ENCODE measurements at places on chromosomes 4 and X.

DNA sequence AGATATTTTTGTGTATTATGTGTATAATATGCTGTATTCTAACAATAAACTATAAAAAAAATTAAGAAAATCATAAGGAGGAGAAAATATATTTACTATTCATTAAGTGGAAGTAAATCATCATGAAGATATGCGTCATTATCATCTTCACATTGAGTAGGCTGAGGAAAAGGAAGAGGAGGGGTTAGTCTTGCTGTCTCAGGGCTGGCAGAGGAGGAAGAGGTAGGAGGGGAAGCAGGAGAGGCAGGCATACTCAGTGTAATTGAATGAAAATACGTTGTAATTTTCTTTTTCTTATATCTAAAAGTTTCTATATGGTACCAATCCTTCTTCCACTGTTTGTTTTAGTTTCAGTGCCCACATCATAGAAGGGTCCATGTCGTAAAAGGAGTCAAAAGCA, 9.8 kb upstream of the TMEM185A start:
- no peak for DNase-seq

GRCh38 chrX:71224098-71224708, 1.2 kb downstream of the GJB1 start:
- no peak for DNase-seq

DNA sequence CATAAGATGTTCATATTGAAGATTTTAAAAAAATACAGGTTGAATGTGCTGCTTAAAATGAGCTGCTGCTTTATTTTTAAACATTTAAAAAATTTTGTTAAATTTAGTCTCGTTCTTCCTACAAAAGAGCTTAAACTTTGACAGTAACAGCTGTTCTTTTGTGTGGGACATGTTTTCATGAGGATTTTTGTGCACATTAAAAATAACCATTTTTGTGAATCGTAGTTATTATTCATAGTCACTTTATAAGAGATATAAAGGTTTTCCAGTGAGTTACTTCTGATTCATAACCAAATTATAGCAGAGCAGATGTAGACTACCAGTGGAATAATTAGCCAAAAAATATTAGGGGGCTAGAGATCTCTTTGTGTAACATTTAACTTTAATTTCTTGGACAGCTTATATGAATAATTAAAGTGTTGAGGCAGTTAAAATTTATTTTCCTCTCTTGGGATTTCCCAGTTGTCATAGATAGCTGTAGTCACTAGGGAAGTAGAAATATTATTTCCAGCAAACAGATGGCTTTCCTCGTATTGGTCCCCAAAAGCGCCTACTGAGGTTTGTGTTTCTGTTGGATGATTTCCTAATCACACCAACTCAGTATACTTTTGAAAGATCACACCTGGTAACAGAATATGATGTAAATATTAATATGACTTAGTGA, 24.2 kb downstream of the RBPJ start:
- no peak for DNase-seq

- no peak for DNase-seq
Observed at GRCh38 chr4:61541459-61541858, 341.3 kb downstream of the ADGRL3 start.

DNA sequence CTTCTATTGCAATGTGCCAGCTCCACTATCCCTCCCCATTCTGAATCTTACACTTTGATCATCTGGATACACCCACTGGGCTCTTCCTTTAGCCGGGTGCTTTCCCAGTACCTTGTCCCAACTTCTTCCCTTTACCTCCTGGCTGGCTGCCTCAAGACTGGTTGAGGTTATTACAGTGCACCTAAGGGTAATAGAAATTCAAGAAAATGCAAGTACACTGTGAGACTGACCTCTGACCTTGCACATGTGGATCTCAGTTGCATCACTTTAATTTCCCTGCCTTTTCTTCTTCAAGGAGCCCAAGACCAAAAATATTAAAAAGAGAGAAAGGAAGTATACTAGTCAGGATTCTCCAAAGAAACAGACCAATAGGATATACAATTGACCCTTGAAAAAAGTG, 53.9 kb upstream of the NOCT start:
- no peak for DNase-seq

GRCh38 chrX:137067147-137067546, 33.4 kb upstream of the GPR101 start:
- no peak for DNase-seq

GRCh38 chr4:186787536-186787935, 63.9 kb upstream of the FAT1 start:
- no peak for DNase-seq

DNA sequence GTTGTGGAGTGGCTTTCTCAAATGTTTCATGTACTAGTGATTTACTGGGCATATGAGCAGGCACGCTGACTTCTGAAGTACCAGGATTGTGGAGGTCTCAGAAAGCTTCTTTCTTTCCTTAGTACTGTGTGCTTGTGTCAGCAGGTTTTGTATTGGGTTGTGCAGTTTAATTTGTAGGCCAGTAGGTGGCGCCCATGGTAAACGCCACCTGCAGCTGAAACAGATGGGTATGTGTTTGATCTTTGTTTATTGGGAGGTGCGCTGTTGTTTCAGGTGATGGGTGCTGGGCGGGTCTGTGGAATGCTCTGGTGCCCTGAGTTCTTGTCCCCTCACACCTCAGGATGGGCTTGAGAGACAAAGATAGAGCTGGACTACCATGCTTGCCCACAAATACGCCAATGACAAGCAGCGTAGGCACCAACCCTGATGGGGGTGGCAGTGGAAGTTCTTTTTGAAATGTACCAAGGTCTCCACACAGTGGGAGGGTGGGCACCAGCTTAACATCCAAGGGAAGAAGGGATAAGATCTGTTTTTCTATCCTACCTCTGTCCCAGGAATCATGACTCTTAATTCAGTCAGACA, 141.5 kb downstream of the RPS6KA6 start:
- DNase-seq, result peak; percentile 24

GRCh38 chr4:7005571-7005970, 37.6 kb upstream of the TADA2B start:
- DNase-seq, result no peak

All from cerebellar cortex (tissue), 1 donor.